ENCODE measurements at places on chromosomes 12 and 14. TPM values are rescaled to one million over a fixed set of nuclear protein-coding genes. Genes with fewer than 3 reads are reported as not detected.
A peak's percentile ranks its signal among the peaks of the same experiment; 100 is the strongest.

DNA sequence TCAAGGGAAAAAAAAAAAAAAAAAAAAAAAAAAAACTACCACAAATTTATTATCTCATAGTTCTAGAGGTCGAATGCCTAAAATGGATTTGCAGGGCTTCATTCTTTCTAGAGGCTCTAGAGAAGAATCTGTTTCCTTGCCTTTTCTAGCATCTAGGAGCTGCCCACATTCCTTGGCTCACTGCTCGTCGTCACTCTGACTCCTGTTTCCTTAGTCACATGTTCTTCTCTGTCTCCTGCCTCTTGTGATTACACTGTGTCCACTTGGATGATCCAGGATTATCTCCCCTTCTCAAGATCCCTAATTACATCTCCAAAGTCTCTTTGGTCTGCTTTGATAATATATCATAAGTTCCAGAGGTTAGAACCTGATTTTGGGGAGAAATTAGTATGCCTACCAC lies 88.7 kb downstream of the HECTD1 start:
- peaks cover 100% of the 10 kb centered on the region for H3K36me3 ChIP-seq
- DNase-seq = no peak
- no peaks in the 10 kb centered on the region for H3K4me1 ChIP-seq
- H3K27ac ChIP-seq = no peak overlapping the region
- no peaks in the 10 kb centered on the region for H3K27me3 ChIP-seq

DNA sequence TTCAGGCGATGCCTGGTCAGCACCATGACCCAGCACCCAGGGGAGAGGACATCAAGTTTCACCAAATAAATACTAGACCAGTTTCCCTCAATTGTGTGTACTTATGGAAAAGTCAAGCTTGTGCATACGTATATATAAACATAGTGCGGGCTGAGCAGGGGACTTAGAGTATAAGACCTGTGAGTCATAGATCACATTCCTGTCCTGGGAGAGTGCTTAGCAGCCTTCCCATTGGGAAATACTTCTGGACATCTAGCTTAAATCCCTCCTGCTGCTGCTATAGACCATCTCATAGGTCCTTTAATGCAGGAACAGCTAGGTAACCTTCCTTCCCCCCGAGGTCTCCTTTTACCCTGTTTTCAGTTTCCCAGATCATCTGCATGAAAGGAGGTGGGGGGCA lies 51.9 kb downstream of the PRMT8 start:
- no peak overlapping the region for H3K27ac ChIP-seq
- no peaks in the 10 kb centered on the region for H3K36me3 ChIP-seq
- H3K4me3 ChIP-seq = no peak overlapping the region
- no peaks in the 10 kb centered on the region for H3K27me3 ChIP-seq
- peaks cover 13% of the 10 kb centered on the region for H3K4me1 ChIP-seq

- H3K27me3 ChIP-seq = no peaks in the 10 kb centered on the region
- H3K4me1 ChIP-seq = peaks cover 10% of the 10 kb centered on the region
- no peak overlapping the region for H3K4me3 ChIP-seq
- H3K36me3 ChIP-seq = no peaks in the 10 kb centered on the region
These were observed 10.2 kb upstream of the LTA4H start for GRCh38 chr12:96045566-96045965.

- H3K4me3 ChIP-seq = no peak overlapping the region
- H3K4me1 ChIP-seq = no peaks in the 10 kb centered on the region
- no peaks in the 10 kb centered on the region for H3K27me3 ChIP-seq
- no peak for DNase-seq
These were observed 286.6 kb upstream of the PWP1 start for GRCh38 chr12:107399046-107399445.

DNA sequence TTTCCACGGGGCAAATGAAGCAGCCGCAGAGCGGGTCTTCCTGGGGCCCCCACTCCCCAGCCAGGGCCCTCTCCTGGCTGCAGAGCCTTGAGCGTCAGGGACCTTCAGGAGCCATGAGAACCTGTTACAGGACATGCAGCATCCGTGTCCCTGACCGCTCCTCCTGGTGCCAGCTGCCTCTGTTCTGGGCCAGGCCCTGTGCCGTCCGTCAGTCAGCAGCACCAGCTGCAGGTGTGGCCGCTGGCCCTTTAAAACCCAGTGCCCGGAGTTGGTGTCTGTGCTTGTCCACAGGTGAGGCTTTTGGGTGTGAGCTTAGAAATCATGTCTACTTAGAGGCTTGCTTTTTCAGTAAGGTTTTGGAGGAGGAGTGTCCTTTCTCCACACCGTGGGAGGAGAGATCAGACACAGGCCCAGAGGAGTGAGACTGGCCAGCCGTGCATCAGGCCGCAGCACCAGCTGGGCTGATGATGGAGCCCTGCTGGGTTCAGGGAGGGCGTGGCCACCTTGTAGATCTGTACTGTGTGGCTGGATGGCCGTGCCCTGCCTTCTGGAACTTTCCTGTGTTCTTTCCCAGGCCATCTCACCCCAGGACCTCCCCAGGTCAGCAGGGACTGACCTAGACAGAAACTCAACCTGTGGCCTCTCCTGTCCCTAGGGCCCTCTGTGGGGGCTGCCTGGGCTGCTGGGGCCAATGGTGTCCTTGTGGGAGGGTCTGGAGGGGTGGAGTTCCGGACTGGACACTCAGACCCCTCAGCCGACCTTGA lies 27.1 kb downstream of the AACS start:
- H3K27ac ChIP-seq = peak overlapping the region; percentile 67
- no peak overlapping the region for H3K4me3 ChIP-seq
- H3K4me1 ChIP-seq = peaks cover 13% of the 10 kb centered on the region
- no peaks in the 10 kb centered on the region for H3K27me3 ChIP-seq
- peak; percentile 34 for DNase-seq

- H3K4me1 ChIP-seq = peaks cover 4% of the 10 kb centered on the region
- no peaks in the 10 kb centered on the region for H3K36me3 ChIP-seq
- DNase-seq = no peak
- no peaks in the 10 kb centered on the region for H3K27me3 ChIP-seq
- H3K4me3 ChIP-seq = no peak overlapping the region
These were observed 6.1 kb upstream of the SRSF5 start for GRCh38 chr14:69760810-69761209.

- peaks cover 29% of the 10 kb centered on the region for H3K27me3 ChIP-seq
- peaks cover 18% of the 10 kb centered on the region for H3K4me1 ChIP-seq
- no peaks in the 10 kb centered on the region for H3K36me3 ChIP-seq
- DNase-seq = peak; percentile 19
- peak within 1 kb of the TSS; percentile 68 for H3K4me3 ChIP-seq
- no peak within 1 kb of the TSS for H3K27ac ChIP-seq
These were observed at the start of gene ESR2 for GRCh38 chr14:64293976-64294671. Gene ESR2 (minus strand): TSS chr14:64294371. CDS start chr14:64282985, 11,386 bp downstream.

GRCh38 chr14:66495218-66496098 lies 9.3 kb downstream of the CCDC196 start:
- H3K27me3 ChIP-seq = no peaks in the 10 kb centered on the region
- peaks cover 22% of the 10 kb centered on the region for H3K4me1 ChIP-seq
- peak overlapping the region; percentile 27 for H3K4me3 ChIP-seq

DNA sequence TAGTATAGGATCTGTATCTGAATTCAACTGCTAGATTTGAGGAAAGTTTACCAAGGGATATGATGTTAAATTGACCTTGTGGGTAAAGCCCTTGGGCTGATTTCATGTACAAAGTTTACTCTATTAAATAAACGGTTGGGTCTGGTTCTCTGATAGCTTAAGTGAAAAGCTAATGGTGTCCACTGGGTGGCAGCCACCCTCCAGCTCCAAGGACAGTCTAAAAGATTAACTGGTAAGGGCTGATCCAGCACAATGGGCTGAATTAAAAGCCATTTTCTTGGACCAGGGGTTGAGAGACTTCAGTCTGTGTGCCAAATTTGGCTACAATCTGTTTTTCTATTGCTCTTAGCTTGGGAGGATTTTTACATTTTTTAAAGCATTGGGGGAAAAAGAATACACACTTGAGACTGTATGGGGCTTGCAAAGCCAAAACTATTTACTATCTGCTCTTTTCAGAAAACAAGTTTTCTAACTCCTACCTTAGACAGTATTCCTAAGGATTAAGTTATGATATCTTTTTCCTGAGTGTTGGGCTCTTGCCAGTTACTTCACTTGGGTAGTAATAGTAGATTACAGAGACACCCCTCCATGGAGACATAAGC lies 116.5 kb downstream of the GPHN start:
- peak; percentile 24 for DNase-seq
- no peak overlapping the region for H3K4me3 ChIP-seq

DNA sequence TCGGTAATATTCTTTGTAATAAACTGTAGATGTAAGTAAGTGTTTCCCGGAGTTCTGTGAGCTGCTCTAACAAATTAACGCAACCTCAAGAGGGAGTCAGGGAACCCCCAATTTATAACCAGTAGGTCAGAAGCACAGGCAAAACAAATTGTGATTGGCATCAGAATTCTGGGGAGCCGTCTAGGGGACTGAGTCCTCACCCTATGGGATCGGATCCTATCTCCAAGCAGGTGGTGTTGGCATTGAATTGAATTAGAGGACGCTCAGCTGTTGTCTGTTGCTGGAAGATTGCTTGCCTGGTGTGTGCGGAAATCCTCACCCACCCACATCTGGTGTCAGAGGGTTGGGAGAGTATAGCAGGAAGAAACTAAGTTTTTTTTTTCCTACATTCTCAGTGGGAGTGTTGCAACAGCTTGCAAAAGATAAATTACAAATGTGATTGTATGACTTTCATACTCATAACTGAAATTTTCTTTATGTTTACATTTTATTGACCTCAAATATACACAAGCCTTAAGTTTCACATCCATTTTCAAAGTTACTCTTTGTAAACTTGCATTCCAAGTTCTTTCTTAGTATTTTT lies 5.5 kb downstream of the TMEM52B start:
- no peak overlapping the region for H3K4me3 ChIP-seq
- no peaks in the 10 kb centered on the region for H3K4me1 ChIP-seq
- DNase-seq = no peak
- H3K36me3 ChIP-seq = no peaks in the 10 kb centered on the region

DNA sequence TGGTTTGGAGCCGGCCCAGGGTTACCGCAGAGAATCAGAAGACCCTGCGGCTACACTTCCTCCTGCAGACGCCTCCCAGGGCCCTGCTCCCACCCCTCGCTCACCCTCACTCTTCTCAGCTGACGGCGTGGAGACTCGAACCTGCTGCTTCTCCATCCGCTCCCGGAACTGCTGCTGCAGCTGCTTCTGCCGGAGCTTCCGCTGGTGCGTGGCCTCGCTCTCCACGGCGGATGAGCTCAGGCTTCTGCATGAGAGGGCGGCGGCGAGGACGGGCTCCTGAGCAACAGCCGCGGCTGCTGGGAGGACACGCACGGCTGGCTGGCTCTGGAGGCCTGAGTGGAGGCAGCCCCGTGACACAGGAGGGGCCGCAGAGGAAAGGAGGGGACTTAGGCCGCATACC lies 33.3 kb downstream of the RAD52 start:
- no peak overlapping the region for H3K4me3 ChIP-seq
- peaks cover 20% of the 10 kb centered on the region for H3K4me1 ChIP-seq
- H3K27ac ChIP-seq = no peak overlapping the region
- peaks cover 74% of the 10 kb centered on the region for H3K36me3 ChIP-seq

GRCh38 chr14:104547310-104547997 lies 32.1 kb upstream of the C14orf180 start:
- H3K27ac ChIP-seq = no peak overlapping the region
- DNase-seq = no peak
- H3K27me3 ChIP-seq = peaks cover 94% of the 10 kb centered on the region
- H3K4me1 ChIP-seq = peaks cover 7% of the 10 kb centered on the region
- no peaks in the 10 kb centered on the region for H3K36me3 ChIP-seq
- H3K4me3 ChIP-seq = no peak overlapping the region

- no peaks in the 10 kb centered on the region for H3K36me3 ChIP-seq
- no peaks in the 10 kb centered on the region for H3K4me1 ChIP-seq
- no peak for DNase-seq
- H3K4me3 ChIP-seq = no peak overlapping the region
- H3K27me3 ChIP-seq = no peaks in the 10 kb centered on the region
These were observed 28.3 kb upstream of the DIO2 start for GRCh38 chr14:80239631-80240030.

GRCh38 chr12:91417650-91418049 lies 235.0 kb upstream of the DCN start:
- H3K4me3 ChIP-seq = no peak overlapping the region
- no peak overlapping the region for H3K27ac ChIP-seq
- no peaks in the 10 kb centered on the region for H3K36me3 ChIP-seq
- no peaks in the 10 kb centered on the region for H3K4me1 ChIP-seq
- no peaks in the 10 kb centered on the region for H3K27me3 ChIP-seq

DNA sequence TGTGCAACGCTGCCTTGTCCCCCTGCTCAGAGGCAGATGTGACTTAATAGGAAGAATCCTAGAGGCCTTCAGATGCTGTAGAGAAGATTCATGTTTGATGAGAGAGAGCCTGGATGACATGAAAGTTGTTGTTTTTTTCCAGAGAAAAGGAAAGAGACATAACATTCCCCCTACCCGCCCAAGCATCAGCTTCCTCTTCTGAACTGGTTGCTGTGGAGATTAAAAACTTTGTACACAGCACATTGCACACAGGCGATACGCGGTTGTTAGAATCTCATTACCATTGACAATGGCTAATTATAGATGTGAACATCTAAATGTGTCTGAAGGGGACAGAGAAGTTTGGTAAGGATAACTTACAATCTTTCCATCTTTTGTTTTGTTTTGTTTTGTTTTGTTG lies 13.6 kb upstream of the ETFBKMT start:
- H3K4me3 ChIP-seq = no peak overlapping the region
- no peaks in the 10 kb centered on the region for H3K27me3 ChIP-seq
- no peaks in the 10 kb centered on the region for H3K36me3 ChIP-seq
- H3K4me1 ChIP-seq = peaks cover 4% of the 10 kb centered on the region
- DNase-seq = no peak

DNA sequence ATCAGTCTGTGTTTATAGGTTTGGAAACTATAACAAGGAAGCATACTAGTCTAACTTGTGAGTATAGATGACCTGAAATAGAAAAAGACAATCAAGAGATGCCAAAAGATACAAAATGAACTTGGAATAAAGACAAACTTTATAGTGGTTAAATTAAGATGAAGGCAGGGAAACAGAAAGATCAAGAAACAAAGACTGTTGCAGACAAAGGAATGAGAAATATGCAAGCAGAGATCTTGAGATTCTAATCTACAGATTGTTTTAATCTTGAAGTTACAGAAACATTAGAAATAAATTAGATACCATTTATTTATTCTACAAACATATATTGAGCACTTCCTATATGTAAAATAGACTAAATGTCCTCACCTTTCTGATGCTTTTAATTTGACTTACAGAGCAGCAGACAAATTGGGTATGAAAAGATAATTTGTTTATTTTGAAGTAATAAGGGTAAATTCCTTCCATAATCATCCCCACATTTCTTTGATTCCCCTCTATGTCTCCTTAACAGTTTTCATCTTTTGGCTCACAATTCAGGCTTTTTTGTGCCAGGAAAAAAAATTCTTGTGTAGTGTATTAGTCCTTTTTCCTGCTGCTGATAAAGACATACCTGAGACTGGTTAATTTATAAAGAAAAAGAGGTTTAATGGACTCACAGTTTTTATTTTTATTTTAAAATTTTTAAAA lies 134.4 kb downstream of the KITLG start:
- DNase-seq = no peak
- H3K27ac ChIP-seq = no peak overlapping the region
- H3K36me3 ChIP-seq = no peaks in the 10 kb centered on the region
- H3K27me3 ChIP-seq = no peaks in the 10 kb centered on the region
- H3K4me3 ChIP-seq = no peak overlapping the region
- H3K4me1 ChIP-seq = no peaks in the 10 kb centered on the region

GRCh38 chr12:92002673-92003382 lies 142.8 kb downstream of the BTG1 start:
- H3K27me3 ChIP-seq = no peaks in the 10 kb centered on the region
- H3K27ac ChIP-seq = peak overlapping the region; percentile 49
- H3K4me1 ChIP-seq = peaks cover 28% of the 10 kb centered on the region
- H3K36me3 ChIP-seq = no peaks in the 10 kb centered on the region

BTG1 gene
- total RNA-seq = 79.4 TPM

TSPAN8 gene
- 0.41 TPM for total RNA-seq

LIN7A gene
- 11.9 TPM for total RNA-seq

SLC6A12 gene
- 1.2 TPM for total RNA-seq

CLEC2D gene
- 3.3 TPM for total RNA-seq

OTOGL gene
- 0.27 TPM for total RNA-seq

FGF23 gene
- not detected for total RNA-seq

All from left ventricle myocardium inferior (tissue), 1 donor.